ENCODE measurements at places on chromosomes 12 and 14.
A peak's percentile ranks its signal among the peaks of the same experiment; 100 is the strongest.

- DNase-seq = no peak
Observed at GRCh38 chr12:111557271-111558106, 41.6 kb downstream of the ATXN2 start.

DNA sequence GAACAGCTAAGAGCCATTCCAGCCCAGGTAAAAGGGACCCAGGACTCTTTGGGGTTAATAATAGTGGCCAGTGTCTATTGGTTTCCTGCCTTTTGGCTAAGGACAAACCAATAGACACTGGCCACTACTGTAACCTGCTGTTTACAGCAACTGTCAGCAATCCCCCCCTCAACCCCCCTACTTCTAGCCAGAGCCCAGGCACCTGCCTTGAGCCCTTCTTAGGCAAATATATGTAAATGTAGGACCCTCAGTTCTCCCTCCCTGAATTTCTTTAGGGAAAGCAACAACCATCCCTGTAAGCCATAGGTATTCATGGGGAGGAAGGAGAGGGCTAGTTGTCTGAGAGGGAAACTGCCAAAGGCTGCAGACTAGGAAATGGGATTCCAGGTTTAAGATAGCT lies 22.3 kb downstream of the HOXC4 start:
- no peak for DNase-seq

GRCh38 chr12:58346032-58346632 lies 404.8 kb downstream of the ATP23 start:
- peak; percentile 68 for DNase-seq

- DNase-seq = no peak
Observed at GRCh38 chr12:78149459-78149858, 318.8 kb downstream of the NAV3 start.

DNA sequence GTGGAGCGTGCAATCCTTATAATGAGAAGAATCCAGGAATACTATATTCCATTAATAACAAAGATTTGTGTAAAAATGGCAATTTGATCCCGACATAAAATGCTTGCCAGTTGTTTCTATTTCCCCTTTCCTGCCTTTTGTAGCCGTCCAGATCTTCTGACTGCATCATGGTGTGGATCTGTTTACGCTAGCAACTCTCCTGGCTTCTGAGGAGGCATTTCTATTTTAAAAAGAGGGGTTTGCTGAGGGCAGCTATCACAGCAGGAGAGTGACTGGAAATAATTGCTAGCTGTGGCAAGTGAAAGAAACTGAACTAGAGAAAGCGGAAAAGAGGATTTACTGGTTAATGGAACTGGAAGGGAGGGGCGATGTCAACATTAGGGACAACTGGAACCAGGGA lies 145.6 kb downstream of the ATP23 start:
- DNase-seq = no peak

All from hematopoietic multipotent progenitor cell treated with erythropoietin and hydrocortisone succinate and interleukin-3 and kit ligand, for 6 days (in vitro differentiated cells).